ENCODE measurements at places on chromosomes 3 and 15.

DNA sequence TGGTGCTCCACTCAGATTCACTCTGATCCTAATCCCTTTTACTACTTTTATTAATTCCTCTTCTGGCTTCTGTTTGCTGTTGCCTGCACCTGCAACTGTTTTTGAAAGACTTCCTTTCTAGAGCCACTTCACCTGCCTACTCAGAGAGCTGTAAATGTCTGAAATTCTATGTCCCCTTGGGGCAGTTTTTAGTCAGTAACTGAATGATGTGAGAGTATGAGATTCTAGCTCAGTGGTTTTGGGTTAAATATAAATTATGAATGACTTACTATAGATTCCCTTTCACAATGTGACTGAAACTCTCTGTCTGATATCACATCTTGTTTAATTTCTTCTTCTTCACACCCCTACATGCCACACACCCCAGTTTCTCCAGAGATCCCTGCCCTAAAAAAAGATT is 47.8 kb upstream of the LRRC3B start:
- no peak for DNase-seq

DNA sequence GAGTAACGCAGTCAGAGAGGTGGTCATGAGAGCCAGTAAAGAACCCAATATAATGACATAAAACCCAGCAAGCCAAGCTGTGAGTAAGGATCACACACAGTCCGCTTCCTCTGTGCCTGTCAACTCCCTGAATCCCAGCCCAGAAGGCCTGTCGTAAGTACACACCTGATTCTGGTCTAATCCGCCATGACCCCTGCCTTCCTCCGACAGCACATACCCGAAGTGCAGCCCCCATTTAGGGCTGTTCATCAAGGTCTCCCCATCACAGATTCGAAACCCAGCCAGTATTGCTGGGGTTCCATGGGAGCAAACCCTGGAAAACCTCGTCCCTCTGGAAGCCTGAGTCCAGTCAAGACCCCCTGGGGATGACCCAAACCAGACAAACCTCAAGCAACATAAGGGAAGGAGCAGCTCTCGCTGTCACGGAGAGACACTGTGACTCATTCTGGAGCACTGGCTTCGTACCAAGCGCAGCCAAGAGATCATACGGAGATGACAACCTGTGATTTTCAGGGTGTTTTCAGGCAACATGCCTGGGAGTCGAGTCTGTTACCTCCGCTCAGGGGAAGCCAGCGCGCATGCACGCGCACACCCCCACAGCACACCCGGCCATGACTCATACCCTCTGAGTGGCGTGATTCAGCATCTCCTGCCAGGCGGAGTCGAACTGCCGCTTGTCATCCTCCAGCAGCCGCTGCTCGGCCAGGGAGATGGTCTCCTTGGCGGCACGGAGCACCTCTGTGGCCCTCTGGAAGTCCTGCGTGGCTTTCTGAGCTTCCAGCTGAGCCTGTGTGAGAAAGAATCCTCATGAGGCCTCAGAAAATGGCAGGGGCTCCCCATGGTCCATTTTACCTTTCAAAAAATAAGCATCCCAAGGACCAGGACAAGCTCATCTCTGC is 63.0 kb downstream of the SH3BP5 start:
- no peak for DNase-seq

GRCh38 chr3:11159421-11159904 is 5.2 kb downstream of the HRH1 start:
- DNase-seq = no peak

- DNase-seq = no peak
These were observed 261.4 kb downstream of the FOXP1 start for GRCh38 chr3:71322154-71322553.

GRCh38 chr3:34005886-34006285 is 207.5 kb downstream of the PDCD6IP start:
- no peak for DNase-seq

GRCh38 chr3:197701841-197702240 is 34.9 kb downstream of the RUBCN start:
- no peak for DNase-seq

DNA sequence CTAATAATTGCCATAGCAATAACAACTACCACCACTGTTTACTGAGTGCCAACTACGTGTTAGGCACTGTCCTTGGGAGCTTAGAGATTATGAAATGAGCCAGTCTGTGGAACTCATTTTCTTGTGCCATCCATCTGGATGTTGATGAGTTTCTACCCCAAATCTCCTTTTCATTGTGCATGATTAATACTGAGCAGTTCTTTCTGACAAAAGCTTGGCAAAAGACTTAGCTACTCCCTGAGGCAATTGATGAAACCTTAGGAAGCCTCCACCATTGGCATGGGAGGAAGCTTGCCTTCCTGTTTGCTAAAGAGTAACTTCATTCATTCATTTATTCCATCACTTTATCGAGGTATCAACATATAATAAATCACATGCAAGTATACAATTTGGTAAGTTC is 39.8 kb downstream of the PRICKLE2 start:
- no peak for DNase-seq

GRCh38 chr3:179716226-179716625 is 63.4 kb downstream of the USP13 start:
- DNase-seq = no peak

DNA sequence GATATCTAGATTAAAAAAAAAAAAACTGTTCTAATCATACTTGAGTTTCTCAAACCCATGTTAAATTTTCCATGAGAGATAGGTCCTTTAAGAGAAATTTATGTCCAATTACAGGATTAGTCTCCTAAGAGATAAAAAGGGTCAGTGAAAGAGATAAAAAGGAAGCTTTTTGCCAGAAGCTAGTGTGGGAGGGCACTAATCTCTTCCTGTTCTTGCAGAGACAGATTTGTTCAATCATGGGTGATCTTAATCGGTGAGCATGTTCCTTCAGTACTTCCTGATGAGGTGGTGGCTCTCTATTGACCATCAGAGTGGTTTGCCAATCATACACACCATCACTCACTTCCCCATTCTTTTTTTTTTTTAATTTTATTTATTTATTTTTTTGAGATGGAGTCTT is 16.9 kb upstream of the LPP start:
- DNase-seq = no peak

DNA sequence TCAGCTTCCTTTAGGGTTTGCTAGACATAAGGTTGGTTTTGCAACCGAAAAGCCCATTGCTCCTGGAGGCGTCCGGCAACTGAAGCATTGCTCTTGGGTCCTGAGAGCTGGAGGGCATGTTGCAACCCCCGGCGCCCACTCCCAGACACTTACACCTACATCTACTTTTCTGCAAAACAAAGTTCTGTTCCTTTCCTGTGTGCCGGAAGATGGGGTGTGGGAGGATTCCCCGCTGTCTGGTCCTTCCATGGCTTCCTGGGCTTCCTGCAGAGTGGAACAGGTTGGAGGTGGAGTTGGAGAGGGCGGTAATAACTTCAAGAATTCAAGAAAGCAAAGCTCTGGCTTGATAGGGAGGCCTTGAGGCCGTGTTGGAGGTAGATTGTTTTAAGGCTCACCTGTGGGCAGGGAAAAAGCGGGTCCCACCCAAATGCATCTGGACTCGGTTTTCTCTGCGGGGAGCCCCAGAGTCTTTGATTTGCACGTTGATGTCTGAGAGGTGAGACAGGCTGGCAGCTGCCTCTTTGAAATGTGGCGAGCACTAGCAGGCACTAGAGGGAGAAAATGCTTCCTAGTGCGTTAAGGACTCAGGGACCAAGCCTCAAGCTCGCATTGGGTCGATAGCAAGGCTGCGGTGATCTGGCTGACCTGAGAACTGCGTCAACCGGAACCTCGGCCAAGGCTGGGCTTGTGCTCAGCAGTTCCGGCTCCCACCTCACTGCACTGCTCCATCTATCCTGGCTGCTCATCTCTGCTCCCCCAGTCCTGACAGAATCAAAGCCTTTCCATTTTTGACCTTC is 39.5 kb downstream of the NR2F2 start:
- DNase-seq = no peak

GRCh38 chr15:85615930-85616329 is 178.8 kb downstream of the KLHL25 start:
- no peak for DNase-seq

DNA sequence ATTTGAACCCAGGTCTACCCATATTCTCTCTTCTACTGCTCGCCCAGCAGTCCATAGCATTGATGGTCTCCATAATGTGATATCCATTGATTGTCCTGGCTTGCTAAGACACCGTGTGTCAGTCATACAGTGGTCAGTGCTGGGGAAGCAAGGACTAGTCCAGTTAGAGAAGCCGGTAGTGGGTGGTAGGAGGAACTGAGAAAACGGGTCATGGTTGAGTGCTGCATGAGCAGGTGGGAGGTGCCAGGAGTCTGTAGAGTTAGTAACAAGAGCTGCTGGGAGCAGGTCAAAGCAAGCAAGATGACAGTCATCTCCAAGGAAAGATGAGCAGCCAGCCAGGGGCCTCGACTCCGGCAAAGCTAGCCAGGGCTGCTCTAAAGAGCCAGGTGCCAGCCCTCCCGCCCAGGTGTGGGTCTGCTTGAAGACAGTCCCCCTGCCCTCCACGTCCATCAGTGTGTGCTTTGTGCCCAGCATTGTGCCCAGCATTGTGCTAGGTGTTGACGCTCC is 29.5 kb upstream of the USP3 start:
- peak; percentile 71 for DNase-seq

DNA sequence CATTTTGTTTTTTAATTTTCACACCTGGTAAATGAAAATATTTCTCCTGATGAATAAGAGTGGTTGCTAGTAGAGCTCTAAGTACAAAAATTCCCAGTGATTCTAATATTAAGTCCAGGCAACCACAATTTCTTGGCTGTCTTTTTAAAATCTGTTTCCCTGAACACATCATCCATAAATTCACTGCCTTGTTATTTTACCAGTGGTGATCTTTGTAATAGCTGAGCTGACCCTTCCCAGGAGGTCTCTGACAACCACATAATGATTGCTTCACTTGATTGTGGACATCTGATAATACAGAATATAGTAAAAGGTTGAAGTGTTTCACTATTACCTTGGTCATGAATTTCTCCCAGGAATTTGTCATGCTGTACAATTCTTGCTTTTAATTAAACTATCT is 13.9 kb upstream of the TOP2B start:
- no peak for DNase-seq

DNA sequence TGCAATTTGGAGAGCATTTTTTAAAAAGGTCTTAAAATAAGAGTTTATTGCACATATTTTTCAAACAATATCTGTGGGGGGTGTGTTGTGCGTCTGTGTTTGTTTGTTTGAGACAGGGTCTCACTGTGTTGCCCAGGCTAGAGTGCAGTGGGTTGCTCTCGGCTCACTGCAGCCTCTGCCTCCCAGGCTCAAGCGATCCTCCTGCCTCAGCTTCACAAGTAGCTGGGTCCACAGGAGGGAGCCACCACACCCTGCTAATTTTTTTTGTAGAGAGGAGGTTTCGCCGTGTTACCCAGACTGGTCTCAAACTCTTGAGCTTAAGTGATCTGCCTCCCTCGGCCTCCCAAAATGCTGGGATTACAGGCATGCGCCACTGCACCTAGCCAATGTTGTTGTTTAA is 2.7 kb downstream of the MLF1 start:
- DNase-seq = no peak

- no peak for DNase-seq
These were observed 5.9 kb downstream of the NUP210 start for GRCh38 chr3:13414040-13414729.

- no peak for DNase-seq
These were observed 63.1 kb downstream of the FOXP1 start for GRCh38 chr3:71520161-71521020.

GRCh38 chr3:161096771-161097367 is 8.3 kb downstream of the B3GALNT1 start:
- DNase-seq = peak; percentile 30

DNA sequence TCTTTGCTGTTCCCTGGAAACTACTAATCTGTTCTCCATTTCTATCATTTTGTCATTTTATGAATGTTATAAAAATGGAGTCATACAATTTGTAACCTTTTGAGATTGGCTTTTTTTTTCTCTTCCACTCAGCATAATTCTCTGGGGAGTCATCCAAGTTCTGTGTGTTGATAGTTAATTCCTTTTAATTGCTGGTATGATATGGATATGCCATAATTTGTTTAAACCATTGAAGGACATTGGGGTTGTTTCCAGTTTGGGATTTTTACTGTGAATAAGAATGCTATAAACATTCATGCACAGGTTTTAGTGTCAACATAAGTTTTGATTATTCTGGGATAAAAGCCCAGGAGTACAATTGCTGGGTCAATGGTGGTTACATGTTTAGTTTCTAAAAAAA is 279.4 kb downstream of the WNT5A start:
- DNase-seq = peak; percentile 1

DNA sequence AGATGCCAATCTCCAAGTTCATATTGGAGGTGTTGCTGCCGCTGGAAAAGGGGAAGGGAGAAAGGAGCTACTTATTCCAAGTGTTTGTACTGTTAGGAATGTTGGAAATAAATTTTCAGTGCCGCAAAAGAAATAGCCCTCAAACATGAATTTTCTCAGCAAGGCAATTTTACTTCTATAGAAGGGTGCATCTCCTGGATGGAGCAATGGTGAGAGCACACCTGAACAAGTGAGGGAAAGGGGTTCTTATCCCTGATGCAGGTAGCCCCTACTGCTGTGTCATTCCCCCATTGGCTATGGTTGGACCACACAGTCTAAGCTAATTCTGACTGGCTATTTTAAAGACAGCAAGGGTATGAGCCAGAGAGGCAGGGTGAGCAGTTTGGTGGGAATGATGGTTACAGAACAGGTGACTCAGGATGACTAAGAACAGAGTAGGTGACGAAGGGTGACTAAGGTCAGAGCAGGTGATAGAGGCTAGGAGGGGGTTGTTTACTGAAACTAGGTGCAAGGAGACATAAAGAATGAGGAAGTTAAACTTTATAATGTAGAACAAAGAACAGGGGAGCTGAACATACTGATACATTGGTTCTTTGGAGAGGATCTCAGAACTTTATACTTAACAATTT is 503.5 kb downstream of the EDEM1 start:
- no peak for DNase-seq

GRCh38 chr15:29470794-29471193 is 201.2 kb upstream of the NSMCE3 start:
- no peak for DNase-seq

- DNase-seq = peak; percentile 61
These were observed 50.3 kb downstream of the SPATA12 start for GRCh38 chr3:57110798-57111197.
